ENCODE measurements at places on chromosomes 11 and 22.
A peak's percentile ranks its signal among the peaks of the same experiment; 100 is the strongest.

DNA sequence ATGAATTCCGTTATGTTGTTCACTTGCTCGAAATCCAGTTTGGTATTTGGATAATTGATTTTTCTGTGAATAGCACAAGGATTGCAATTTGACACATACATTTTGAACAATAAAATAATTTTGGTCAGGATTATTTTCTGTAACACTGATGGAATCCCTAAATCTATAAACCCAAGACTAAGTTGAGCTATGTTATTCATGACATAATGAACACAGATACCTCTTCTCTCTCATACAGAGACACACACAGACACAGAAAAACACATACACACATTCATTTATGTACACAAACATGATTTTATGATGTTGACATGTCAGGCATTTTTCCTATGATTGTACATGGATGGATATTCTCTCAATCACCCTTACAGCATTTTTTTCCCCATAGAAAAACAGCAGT lies at the start of gene OR4C5:
Gene OR4C5 (minus strand): TSS at position 101 of the 400 bp plus-strand sequence. CDS start 0 bp downstream, at position 101.
- no peak for DNase-seq

- DNase-seq, result no peak
Measured at GRCh38 chr22:37639070-37639760, at the start of gene SH3BP1. SH3BP1 (plus strand) TSS chr22:37639669; CDS start chr22:37639788, 119 bp downstream.

GRCh38 chr11:44611687-44612434 lies 46.4 kb downstream of the CD82 start:
- DNase-seq, result no peak

DNA sequence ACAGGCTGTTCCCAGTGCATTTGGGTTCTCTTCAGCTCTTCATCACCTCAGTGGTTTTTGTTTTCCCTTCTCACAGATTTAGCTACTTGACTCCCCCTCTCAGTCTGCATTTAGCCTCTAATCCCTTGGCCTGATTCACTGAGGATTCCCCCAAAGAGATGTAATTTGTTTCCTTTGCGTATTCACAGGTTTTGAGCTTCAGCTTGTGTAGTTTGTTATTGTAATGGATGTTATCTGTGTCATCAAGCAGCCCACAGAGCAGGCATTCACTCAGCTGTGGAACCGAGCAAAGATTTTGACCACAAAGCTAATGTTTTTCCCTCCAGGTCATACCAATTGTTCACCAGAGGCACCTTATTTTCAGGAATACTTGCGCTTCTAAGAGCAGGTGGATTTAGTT lies 6.4 kb upstream of the ME3 start:
- DNase-seq, result peak; percentile 71

GRCh38 chr11:43410394-43410793 lies 51.7 kb downstream of the TTC17 start:
- DNase-seq, result no peak

DNA sequence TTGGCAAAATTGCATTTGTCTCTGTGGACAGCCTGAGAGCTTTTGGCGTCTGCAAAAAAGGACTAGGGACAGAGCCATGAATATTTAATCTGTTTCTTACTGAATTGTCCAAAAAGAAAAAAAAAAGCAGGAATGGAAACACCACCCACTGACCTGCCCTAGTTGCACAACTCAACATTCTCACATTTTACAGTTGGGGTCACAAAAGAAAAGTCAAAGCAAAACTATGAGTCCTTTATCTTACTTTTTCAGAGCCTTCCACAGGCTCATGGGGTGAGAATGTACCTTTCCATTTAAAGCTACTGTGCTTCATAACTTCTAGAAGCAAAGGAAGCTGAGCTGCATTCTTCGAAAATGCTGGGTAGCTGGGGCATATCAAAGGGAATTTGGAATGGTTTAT lies 225.7 kb downstream of the FAM76B start:
- DNase-seq, result no peak

All from astrocyte of the spinal cord (primary cell).